ENCODE measurements at places on chromosomes 11 and 22. TPM values are rescaled to one million over a fixed set of nuclear protein-coding genes. Genes with fewer than 3 reads are reported as not detected.

DEFB131B gene
- total RNA-seq = not detected

BRD1 gene
- total RNA-seq = 15.1 TPM

TAGLN gene
- 139 TPM for total RNA-seq

HOATZ gene
- total RNA-seq = not detected

OR52H1 gene
- not detected for total RNA-seq

TRPC6 gene
- total RNA-seq = 0.79 TPM

TIMP3 gene
- 1.1 TPM for total RNA-seq

CASP5 gene
- total RNA-seq = not detected

APOC3 gene
- total RNA-seq = not detected

RIMBP3B gene
- total RNA-seq = 0.24 TPM

GAL gene
- 17.0 TPM for total RNA-seq

TSSK2 gene
- not detected for total RNA-seq

RASGRP2 gene
- 1.1 TPM for total RNA-seq

SLC22A9 gene
- total RNA-seq = not detected

CLCF1 gene
- 53.5 TPM for total RNA-seq

MAPK8IP1 gene
- 4.3 TPM for total RNA-seq

SYCE3 gene
- not detected for total RNA-seq

STK33 gene
- 4.4 TPM for total RNA-seq

HTR3A gene
- not detected for total RNA-seq

WBP2NL gene
- 0.30 TPM for total RNA-seq

NAGA gene
- total RNA-seq = 7.4 TPM

GGTLC3 gene
- total RNA-seq = not detected

POTEH gene
- not detected for total RNA-seq

FAM181B gene
- 0.07 TPM for total RNA-seq

CSNK2A3 gene
- 1.8 TPM for total RNA-seq

CD3G gene
- total RNA-seq = not detected

LMO2 gene
- 1.1 TPM for total RNA-seq

FGF19 gene
- total RNA-seq = 0.09 TPM

OR2AT4 gene
- total RNA-seq = not detected
